ENCODE measurements at places on chromosomes 7 and 10.

DNA sequence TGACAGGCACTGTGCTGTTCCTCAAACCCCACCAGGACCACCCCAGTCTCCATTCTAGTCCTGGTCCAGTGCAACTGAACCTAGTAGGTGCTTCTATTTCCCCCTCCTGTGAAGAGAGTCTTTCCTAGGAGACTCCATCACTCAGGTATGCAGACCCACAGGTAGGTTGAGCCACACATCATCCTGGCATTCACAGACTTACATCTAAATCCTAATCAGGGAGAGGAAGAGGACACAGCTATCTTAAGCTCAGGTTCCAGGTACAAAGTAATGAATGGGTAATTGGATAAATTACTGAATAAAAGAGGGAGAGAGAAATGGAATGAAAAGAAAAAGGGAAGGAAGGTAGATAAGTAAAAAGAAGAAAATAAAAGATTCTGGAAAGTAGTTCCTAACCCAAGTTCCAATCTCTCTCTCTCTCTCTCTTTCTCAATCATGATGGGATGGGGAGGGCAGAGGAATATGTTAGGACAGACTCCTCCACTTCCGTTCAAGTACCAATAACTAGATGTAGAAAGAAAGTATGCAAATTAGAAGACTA is 139.8 kb upstream of the NAMPT start:
- DNase-seq: no peak

DNA sequence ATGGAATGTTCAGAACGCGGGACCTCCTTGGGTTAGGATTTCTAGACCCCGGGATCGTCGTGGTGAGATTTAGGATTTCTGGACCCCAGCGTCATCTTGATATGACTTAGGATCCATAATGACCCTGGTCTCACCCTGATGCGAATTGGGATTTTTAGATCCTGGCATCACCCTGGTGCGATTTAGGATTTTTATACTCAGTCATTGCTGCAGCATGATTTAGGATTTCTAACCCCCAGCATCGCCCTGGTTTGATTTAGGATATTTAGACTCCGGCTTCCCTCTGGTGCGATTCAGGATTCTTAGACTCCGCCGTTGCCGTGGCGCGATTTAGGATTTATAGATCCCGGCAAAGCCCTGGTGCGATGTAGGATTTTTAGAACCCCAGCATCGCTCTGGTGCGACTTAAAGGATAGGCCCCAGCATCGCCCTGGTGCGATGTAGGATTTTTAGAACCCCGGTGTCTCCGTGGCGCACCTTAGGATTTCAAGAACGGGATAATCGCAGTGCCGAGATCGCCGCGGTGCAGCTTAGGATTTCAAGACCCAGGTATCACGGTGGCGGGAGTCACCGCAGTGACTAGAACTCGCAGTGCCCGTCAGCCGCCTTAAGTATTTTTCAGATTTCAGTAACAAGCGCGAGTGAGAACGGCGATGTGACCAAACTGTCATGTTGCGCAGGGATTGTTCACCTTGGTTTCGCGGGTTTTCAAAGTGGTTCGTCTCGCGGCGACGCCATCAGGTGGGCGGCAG is 814 bp downstream of the MEST start:
- DNase-seq: no peak

- DNase-seq: no peak
Observed at GRCh38 chr10:78577712-78578111, 491.1 kb upstream of the ZMIZ1 start.

DNA sequence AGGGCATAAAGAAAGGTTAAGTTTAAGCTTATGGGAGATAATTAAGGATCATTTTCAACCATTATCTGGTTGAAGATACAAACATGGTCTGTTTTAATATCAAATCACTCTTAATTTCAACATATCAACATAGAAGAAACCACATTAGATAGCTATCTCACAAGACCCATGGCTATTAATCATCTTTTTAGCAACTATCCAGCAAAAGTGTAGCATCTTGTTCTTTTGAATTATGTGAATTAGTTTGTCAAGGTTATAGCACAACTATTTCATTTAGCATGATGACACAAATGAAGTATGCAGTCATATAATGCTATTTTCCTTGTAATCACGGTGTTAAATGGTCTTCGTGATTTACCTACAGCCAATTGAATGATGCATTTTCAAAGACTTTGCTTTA is 58.9 kb upstream of the PPP1R9A start:
- no peak for DNase-seq

DNA sequence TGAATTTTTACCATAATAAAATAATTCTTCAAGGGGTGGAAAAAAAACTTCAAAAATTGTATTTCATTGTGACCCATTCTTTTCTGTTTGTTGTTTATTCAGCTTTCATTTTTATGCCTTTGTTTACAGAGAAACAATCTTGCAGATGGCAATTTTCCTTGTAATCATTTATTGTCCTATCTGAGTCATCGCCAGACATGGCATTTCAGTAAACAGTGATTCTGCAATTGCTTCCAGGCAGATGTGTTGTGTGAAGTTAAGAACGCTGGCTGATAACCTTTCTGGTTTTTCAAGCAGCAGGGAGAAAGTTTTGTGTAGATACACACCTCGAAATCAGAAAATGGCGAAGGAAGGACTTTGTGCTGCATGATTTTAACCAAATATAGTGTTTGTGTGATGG is 80.7 kb upstream of the RPA3 start:
- no peak for DNase-seq

- DNase-seq: no peak
Observed at GRCh38 chr10:11714750-11715365, 27.3 kb upstream of the ECHDC3 start.

- DNase-seq: peak; percentile 42
Observed at GRCh38 chr7:105205592-105206237, 183.0 kb downstream of the SRPK2 start.

GRCh38 chr10:110833941-110834628 is 37.6 kb upstream of the PDCD4 start:
- DNase-seq: no peak

GRCh38 chr10:44510379-44511115 is 125.7 kb upstream of the CXCL12 start:
- no peak for DNase-seq

GRCh38 chr10:102962951-102963755 is 45.1 kb downstream of the CNNM2 start:
- DNase-seq: no peak

- DNase-seq: no peak
Observed at GRCh38 chr10:100656454-100656853, 88.9 kb upstream of the PAX2 start.

GRCh38 chr7:96136600-96137239 is 185.2 kb downstream of the SLC25A13 start:
- no peak for DNase-seq

GRCh38 chr7:100132697-100133151 is 6.0 kb downstream of the MBLAC1 start:
- peak; percentile 69 for DNase-seq

GRCh38 chr7:711093-711921 is 15.2 kb upstream of the DNAAF5 start:
- DNase-seq: no peak

DNA sequence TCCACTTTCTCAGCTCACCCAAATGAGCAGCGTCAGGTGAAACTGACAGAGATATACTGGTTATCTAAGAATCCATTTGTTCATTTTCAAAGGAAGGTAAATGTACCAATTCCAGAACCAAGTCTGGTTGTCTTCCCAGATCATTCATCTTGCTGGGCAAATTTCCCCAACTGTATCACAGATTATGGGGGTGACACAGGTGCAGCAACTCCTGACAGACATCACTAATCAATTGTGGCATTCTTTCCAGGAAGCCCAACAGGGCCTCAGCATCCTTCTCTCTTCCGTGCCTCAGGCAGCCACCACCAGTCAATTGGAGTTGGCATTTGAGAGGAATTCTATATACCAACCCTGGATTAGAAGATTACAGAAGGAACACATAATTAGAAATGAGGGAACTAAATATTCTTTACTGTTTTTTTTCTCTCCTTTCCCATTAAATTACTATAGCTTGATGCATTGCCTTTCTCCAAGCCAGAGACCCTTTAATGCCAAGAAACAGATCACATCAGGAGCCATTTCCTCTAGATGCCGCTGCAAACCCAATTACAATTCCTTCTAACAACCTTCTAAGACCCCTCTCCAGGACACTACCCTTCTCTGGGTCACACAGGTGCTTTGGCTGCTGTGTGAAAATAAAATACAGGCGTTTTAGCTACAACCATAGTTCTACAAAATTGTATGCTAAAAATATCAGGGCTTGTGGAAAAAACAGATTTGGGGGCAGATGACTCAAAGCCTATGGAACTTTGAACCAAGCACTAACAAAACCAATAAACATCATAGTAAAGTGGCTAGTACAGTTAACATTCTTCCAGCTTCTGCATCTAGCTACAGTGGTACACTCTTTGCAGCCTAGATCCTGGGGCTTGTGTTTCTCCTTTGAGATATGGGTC is 291.6 kb downstream of the RNLS start:
- no peak for DNase-seq

DNA sequence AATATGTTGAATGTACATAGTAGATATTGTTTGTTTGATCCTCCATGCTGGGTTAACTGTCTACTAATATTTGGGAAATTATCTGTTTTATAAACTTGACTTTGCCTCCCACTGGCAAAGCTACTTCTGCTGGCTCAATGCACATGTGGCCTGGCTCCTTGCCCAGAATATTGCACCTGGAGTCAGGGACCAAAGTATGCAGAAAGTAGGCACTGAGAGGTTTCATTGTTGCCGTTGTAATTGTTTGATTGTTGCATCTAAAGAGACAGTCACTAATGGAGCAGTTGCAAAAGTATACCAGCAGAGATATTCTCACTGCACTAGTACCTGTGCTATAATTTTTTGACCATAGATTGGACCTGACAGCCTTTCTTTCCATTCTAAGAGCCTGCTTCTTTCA is 137.8 kb upstream of the CNTNAP2 start:
- no peak for DNase-seq

GRCh38 chr10:19461588-19461987 is 354.6 kb upstream of the PLXDC2 start:
- no peak for DNase-seq

- DNase-seq: peak; percentile 23
Observed at GRCh38 chr10:101840102-101840684, 3.4 kb downstream of the KCNIP2 start.

DNA sequence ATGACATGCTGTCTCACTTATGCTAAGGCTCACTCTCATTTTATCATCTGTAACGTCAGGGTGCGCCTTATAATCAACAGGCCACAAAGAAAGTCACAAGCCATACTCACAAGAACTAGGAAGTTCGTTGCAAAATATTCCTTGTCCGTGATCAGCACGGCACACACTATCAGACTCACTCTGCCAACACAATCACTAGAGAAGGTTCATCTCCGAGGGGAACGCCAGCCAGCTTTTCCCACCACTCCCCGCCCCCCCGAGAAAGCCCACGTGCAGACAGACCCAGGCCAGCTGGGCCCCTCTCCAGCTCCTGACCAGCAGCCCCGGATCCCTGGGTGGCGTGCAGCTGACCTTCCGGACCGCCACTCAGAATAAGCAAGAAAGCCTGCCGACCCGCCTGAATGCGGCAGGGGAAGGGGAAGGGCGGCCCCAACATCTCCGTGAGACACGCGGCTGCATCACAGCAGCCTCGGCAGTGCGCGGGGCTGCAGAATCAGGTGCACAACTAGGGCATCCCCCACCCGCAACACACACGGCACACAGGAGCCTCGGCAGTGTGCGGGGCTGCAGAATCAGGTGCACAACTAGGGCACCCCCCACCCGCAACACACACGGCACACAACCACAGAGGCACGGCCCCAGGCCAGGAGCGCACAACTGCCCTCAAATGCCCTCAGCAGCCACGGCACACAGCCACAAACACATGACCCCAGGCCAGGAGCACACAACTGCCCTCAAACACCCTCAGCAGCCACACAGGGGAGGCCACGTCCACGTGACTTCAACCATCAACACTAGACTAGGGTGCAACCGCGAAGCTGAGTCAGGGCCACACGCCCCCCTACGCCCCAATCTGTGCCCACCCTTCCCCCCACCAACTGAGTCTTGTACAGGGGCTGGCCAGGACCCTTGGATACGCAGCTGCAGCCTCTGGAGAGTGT is 2.5 kb upstream of the GPR146 start:
- no peak for DNase-seq

DNA sequence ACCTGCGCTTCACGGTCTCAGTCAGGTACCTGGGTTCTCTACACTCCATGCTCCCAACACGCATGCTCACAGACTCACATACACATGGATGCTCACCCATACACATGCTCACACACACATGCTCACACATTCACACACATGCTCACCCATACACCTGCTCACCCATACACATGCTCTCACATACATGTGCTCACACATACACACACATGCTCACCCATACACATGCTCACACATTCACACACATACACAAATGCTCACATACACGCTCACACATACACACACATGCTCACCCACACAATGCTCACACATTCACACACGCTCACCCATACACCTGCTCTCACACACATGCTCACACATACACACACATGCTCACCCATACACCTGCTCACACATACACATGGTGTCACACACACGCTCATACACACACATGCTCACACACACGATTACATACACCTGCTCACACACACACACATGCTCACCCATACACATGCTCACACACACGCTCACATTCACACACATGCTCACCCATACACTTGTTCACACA is 119.9 kb downstream of the PAXIP1 start:
- DNase-seq: no peak

DNA sequence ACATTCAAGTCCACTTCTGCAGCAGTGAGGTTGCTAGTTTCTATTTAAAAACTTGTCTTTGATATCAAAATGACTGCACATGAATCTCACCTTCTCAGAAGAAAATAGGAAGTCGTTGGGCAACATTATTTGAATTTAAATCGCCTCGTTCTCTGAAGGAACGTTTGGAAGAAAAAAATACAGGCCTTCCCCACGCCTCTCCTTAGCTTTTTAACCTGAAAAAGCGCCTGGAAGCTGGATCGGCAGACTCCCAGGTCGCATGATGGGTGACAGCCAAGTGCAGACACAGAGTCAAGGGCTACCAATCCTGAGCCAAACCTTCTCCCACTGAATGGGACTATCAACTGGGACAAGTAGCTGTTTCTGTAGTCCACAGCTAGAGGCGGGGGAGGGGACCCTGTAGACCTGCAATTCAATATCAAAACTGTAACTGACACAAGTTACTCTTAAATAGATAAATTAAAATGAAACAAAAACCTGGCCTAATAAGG is 2.2 kb downstream of the FAM53B start:
- DNase-seq: peak; percentile 47

GRCh38 chr10:930625-931325 is 730 bp downstream of the LARP4B start:
- no peak for DNase-seq

Measured in activated naive CD4-positive, alpha-beta T cell treated with anti-CD3 and anti-CD28 coated beads, Interleukin-2, amount 50 U/mL, for 16 hours (primary cell).